T-helper 9 cell (primary cell): ENCODE measurements at places on chromosomes 13 and 19.

DNA sequence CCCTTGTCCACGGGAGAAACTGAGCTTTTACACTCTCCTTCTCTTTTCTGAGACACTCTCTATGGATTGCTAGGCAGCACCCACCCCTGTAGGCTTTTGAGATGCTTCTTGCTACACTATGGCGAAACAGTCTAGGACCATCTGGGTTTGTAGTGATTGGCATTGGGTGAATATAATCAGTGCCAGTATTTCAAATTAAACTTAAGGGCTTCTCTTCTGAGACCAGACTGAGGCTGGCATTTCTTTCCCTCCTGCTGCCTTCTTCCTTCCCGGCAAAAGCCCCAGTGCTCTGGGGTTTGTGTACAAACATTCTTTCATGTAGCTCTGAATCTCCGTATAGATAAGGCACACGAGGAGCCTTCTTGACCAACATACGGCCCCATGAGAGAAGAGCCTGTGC, 276.7 kb downstream of the SLC7A1 start:
- DNase-seq: no peak

DNA sequence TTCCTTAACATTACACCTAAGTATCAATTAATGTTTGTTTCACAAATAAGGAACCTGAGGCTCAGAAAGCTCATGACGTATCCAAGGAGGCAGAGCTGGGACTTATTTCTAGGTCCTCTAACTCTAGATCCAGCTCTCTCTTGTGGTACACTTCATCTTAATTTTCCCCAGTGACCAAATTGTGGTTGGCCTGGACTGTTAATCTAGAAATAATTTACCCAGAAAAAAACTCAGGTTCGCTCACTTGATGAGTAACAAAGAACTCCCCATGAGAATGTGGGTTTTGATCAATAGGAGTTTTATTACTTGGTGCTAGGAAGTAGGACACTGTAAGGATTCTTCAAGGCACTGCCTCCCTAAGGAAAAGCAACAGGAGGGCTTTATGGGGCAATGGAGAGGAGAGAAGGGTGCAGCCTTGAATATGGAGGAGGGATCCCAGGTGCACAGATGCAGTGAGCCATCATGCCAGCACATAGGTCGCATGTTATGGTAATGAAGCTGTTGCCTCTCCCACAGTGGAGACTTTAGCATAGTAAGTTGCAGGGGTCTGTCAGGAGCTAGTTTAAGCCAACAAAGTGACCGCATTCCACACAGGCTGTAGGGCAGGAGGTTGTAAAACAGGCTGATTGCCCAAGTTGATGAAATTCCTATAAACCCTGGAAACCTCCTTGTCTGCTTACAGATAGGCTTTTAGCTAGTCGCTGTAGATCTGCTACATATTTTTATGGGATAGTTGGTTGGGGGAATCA, 14.7 kb downstream of the RAP2A start:
- no peak for DNase-seq

DNA sequence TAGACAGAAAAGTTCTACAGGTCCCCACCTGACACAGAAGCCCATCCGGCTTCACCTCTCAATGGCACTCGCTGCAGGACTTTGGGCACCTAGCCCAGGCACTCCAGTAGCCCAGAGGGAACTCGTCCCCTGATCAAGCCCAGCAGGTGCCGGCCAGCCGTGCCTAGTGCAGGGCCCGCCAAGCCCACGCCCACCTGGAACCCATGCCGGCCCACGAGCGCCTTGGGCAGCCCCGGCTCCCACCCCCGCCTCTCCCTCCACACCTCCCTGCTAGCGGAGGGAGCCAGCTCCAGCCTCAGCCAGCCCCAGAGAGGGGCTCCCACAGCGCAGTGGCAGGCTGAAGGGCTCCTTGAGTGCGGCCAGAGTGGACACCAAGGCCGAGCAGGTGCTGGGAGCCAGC, 268.8 kb downstream of the SLITRK1 start:
- DNase-seq: no peak

- no peak for DNase-seq
Measured at GRCh38 chr13:40206241-40207000, 460.0 kb downstream of the FOXO1 start.

DNA sequence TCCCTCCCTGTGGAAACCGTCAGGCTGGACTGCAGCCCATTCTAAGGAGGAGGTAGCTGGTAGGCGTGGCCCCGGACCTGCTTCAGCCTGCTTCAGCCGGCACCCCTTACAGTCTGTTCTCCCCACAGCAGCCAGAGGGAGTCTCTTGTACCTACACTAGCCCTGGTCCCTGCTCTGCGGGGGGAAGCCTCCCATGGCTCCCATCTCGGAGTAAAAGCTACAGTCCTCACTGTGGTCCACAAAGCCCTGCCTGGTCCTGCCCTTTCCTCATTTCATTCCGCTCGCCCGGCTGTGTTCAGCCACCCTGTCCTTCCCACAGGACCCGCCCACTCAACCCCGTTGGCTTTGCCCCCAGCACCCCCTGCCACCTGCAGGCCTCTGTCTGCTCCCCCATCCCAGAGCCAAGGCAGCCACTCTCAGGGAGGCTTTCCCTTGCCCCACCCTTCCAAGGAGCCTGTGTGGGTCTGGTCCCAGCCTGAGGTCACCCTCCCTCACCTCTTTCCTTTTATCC, 1.3 kb downstream of the PGLYRP1 start:
- DNase-seq: no peak

DNA sequence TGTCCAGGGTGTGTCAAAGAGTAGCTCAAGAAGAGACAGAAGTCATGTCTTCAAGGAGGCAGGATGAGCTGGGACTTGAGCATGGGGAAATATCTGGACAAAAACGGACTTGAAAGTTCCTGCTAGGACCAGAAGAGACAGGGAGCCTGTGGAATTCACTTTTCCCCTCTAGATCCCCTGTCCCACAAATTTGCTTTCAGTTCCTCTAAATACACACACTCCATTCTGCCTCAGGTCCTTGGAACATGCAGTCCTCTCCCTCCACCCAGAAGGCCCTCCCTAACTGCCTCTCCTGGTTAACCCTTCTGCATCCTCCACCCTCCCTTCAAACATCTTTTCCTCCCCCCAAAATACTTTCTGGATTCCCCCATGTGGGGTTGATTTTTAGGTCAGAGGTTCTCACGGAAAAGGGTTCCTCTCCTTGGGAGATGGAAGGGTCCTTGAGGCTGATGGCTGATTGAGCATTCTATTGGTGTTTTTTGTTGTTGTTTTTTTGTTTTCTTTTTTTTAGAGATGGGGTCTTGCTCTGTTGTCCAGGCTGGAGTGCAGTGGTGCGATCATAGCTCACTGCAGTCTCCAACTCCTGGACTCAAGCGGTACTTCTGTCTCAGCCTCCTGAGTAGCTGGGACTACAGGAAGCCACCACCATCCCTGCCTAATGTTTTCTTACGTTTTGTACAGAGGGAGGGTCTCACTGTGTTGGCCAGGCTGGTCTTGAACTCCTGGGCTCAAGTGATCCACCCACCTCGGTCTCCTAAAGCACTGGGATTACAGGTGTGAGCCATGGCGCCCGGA, 6.9 kb upstream of the RETN start:
- DNase-seq: no peak

DNA sequence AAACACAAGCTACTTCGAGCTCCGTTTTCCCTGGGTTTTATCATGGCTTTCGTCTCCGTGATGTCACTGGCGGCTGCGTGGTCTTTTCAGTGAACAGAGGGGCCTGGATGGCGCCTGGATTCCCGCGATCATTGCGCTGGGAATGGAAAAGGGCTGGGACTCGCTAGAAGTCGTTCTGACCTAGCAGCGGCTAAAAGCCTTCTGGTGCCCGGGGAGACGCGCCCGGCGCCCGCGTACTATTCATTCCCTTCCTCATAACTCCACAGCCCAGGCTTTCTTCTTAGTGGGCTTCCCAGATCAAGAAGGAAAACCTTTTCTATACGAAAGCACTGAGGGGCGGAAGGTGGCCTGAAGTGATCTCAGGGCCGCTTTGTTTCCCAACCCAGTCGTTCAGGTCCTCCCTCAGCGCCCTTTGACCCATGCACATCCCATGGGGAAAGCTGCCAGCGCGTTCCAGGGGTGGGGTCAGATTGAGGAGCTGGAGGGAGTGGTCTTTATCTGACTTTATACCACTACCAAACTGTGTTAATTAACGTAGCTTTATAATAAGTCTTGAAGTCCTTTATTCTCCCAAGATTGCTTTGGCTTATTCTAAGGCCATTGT, 96.6 kb downstream of the ELF1 start:
- DNase-seq: no peak

- DNase-seq: no peak
Measured at GRCh38 chr13:89923052-89923451, 1424.4 kb upstream of the MIR17HG start.

GRCh38 chr19:49488863-49489537, 1.6 kb downstream of the RPL13A start:
- DNase-seq: no peak

DNA sequence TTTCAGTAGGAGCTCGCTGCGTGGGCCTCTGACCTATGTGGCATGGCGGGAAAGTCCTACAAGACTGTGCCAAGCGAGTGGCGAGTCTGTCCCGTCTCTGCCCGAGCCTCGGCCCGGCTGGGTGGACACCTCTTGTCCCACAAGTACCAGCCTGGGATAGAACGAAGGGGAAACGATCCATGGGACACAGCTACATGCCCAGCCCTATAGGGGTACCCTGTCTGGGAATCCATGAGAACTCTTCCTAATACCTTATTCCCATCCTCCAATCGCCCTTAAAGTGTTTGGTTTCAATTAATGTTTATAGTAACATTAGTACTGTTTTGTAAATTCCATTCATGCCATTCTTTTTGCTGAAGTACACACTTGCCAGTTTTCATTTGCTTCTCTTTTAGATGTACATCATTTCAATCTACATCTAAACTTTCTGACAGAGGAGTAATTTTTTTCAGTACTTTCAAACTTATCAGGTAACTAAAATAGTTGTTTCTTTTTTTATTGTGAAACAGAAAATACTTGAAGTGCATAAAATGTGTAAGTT, 667 bp upstream of the ZNF790 start:
- DNase-seq: no peak

- DNase-seq: no peak
Measured at GRCh38 chr13:110894086-110894485, 20.8 kb downstream of the ANKRD10 start.

- DNase-seq: no peak
Measured at GRCh38 chr13:29771247-29771646, 79.2 kb downstream of the UBL3 start.

DNA sequence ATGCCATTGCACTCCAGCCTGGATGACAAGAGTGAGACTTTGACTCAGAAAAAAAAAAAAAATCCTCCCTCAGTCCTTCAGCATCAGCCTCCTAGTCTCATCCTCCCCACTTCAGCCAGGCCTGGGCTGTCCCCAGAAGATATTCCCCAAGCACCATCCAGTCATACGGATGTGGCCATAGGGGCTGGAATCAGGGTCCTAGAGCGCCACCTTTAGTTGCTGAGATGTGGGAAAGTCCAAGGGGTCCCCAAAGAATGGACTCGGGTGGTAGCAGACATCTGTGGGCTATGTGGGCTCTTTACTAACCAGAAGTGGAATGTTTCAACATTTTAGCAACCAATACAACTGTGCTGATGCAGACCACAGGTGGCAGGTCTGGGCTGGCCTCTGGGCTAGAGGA, 3.1 kb upstream of the TYROBP start:
- no peak for DNase-seq

GRCh38 chr19:2613507-2614295, 88.8 kb downstream of the GNG7 start:
- peak; percentile 49 for DNase-seq

- DNase-seq: no peak
Measured at GRCh38 chr13:42369071-42369797, 97.3 kb downstream of the AKAP11 start.

- no peak for DNase-seq
Measured at GRCh38 chr19:54871696-54872095, 2.3 kb upstream of the FCAR start.

GRCh38 chr19:41774515-41774980, 19.2 kb downstream of the CEACAM6 start:
- peak; percentile 32 for DNase-seq

- no peak for DNase-seq
Measured at GRCh38 chr13:54373211-54373610, 1344.6 kb downstream of the OLFM4 start.

- no peak for DNase-seq
Measured at GRCh38 chr13:44040818-44041100, 161.1 kb downstream of the LACC1 start.

DNA sequence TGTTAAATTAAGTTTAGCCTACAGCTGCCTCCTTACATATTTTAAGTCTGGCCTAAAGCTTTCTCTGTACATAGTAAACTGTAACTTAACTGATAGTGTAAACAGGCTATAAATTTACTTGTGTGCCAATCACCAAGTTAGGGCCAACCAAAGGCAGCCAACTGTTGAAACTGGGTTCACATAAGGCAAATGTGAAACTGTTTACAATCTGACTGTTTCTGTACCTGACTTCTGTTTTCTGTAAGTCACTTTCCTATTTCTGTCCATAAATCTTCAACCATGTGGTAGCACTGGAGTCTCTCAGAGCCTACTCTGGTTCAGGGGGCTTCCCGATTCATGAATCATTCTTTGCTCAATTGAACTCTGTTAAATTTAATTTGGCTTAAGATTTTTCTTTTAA, 103.1 kb downstream of the RAP2A start:
- no peak for DNase-seq

GRCh38 chr13:86792153-86792651, 879.0 kb upstream of the SLITRK5 start:
- no peak for DNase-seq

- no peak for DNase-seq
Measured at GRCh38 chr19:50776131-50776530, 5.9 kb downstream of the GPR32 start.

DNA sequence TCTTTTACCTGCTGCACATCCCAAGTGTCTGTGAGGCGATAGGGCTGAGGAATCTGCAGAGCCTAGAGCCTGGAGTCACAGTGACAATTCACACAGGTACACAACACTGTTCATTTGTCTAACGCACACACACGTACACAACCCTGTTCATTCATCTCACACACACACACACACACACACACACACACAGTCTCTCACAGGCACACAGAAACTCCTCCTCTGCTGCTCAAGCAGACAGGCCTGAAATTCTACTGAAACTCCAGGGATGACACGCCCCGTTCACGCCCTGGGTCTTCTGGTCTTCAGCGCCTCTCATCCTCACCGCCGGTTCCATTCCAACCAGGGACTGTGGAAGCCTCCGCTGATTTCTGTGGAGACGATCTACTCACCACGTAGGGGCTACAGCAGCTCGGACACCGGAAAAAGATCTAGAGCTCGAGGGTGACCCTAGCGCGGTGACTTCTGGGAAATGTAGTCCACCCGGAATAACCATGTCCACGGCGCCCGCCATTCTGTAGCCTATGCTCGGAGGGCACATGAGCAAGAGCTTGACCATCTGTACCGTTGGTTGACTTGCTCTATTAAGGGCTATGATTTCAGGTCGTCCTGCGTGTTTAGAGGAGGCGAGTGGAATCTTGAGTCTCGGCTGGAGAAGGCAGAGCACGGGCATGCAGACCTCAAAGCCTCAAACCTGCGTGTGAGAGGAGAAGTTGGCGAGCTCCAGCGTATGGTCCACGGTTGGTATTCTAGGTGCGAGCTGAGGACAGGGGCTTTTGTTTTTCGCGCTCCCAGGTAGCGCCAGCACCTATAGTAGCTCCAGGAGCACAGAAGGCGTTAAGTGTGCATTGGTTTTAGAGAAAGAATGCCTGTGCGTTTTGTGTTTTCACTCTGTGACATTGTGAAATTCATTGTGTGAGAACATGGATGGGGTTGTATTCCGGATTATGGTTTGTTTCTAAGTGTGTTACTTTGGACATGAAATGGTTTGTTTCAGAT, 33.4 kb downstream of the ZNF45 start:
- DNase-seq: peak; percentile 42
